EL (cell line): ENCODE measurements at places on chromosomes 7 and 10.

DNA sequence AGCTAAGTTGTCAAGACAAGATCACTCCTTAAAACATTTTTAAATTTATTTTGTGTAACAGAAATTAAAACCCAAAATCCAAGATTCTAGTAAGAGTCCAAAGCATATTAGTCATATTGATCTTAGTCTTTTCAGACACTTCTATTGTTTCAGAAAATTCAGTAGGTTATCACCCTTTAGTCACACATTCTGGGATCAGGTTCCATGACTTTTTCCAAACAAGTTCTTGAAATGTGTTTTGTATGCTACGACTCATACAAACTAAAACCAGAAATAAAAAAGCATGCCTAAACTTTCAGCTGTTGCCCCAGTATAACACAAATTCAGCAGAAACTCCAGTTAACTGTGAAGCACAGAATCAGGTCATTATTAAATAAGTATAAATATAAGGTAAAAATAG, 10.7 kb downstream of the SEMA3D start:
- DNase-seq, result peak; percentile 51

DNA sequence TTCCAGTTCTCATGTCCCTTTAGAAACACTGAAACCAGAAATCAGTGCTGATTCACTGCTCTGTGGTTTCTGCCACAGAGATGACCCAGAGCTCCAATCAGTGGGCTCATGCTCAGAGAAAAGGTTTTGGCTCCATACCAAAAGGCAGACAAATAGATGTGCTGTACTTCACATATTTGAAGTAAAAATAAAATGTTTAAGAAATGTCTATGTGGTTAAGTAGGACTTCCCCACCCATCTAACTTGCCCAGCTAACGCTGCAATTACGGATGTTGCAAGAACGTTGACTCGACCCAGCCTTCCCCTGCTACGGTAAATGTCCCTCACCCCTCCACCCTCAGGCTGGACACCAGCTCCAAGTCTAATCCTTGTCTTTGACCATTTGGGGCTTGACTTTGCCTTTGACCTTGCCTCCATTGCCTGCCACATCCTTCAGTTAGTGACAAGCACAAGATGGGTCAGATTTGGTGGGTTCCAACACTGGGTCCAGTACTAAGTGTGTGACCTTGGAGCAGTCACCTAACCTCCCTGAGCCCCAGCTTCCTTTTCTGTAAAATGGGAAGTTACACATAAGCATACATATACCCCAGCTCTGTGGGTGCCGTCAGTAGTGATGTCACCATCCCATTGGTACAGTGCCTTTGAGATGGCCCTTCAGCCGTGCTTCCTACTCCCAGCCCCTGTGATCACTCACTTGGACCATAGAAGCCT, 95.8 kb downstream of the CHST15 start:
- peak; percentile 96 for DNase-seq

- no peak for DNase-seq
Observed at GRCh38 chr7:138937484-138937883, 43.7 kb downstream of the KIAA1549 start.

- DNase-seq, result no peak
Observed at GRCh38 chr10:129961157-129961701, 2.8 kb downstream of the EBF3 start.

DNA sequence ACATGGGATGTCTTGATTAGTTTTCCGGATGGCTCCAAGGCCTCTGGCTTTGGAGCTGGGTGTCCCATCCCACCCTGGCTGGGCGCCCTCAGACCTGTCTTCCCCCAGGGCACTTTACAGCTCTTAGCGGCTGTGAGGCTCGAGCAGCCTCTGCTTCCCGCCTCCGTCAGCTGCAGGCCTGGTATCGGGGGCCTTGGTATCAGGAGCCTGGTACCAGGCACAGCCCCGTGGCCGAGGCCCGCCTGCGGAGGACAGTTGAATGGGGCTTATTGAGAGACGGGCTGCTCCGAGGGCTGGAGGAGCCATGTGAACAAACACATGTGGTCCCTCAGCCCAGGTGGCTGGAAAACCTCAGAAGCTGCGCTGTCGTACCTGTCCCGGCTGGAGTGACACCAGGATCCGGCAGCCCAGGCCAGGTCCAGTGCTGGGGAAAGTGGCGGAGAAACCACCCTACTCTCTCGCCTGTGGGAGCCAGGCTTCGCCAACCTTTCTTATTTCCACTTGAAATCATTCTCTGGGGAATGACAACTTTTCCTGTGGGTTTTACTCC, 23.9 kb upstream of the AP5Z1 start:
- DNase-seq, result no peak

DNA sequence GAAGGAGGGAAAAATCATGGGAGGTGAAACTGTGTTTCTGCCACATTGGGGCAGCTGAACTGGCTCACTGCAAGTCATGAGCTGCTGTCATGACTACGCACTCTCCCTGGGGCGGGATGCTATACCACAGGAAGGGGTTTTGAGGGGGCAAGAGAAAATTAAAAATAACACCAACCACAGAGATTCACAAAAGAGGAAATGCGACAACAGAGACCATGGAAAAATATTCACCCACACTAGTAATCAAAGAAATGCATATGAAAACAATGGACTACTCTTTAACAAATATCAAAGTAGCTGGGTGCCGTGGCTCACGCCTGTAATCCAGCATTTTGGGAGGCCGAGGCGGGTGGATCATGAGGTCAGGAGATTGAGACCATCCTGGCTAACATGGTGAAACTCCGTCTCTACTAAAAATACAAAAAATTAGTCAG, 65.2 kb upstream of the TM9SF3 start:
- DNase-seq, result no peak

DNA sequence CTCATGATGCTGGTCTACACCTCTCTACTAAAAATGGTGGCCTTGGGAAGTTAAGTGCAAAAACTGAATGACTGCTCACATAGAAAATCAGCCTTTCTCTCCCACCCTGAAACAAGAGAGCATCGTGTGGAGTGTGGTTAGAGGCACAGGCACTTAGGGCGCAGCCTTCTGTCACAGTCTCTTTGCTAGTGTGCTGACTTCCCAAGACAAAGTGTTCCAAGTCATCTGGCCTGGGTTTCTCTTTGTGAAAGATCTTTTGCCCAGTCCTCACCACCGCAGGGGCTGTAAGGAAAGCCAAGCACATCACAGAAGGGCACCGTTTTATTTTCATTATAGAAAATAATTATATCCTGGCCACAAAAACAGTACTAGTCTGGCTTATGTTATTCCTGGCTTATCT, 12.5 kb downstream of the STN1 start:
- no peak for DNase-seq

- no peak for DNase-seq
Observed at GRCh38 chr10:73368238-73368637, 9.6 kb upstream of the CFAP70 start.

GRCh38 chr10:122234416-122234815, 36.7 kb upstream of the BTBD16 start:
- no peak for DNase-seq

DNA sequence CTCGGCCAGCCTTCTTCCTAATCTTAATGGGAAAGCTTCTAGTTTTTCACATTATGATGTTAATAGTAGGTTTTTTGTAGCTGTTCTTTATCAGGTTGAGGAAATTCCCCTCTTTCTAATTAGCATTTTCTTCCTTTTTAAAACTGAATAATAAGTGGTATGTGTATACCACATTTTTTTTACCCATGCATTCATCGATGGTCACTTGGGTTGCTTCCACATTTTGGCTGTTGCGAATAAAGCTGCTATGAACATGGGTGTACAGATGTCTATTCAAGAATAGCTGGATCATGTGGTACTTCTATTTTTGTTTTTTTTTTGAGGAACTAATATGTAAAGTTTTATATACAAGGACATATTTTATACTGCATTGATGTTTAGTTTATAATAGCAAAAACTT, 44.3 kb downstream of the NRF1 start:
- no peak for DNase-seq

GRCh38 chr7:148834605-148835004, 49.5 kb downstream of the EZH2 start:
- no peak for DNase-seq

- no peak for DNase-seq
Observed at GRCh38 chr7:37916017-37916672, 472 bp downstream of the SFRP4 start.

- no peak for DNase-seq
Observed at GRCh38 chr7:48708635-48709034, 215.7 kb upstream of the CDC14C start.

DNA sequence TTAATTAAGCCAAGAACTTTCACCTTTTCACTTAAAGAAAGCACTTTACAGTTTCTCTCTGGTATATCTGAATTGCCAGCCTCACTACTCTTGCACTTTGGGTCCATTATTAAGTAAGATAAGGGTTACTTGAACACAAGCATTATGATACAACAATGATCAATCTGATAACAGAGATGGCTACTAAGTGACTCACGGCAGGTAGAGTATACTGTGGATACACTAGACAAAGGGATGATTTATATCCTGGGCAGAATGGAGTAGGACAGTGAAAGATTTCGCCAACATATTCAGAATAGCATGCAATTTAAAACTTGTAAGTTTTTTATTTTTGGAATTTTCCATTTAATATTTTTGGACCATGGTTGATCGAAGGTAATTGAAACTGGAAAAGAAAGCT, 34.3 kb upstream of the ITGB8 start:
- DNase-seq, result no peak

- no peak for DNase-seq
Observed at GRCh38 chr7:77561352-77561751, 24.3 kb downstream of the PTPN12 start.

- DNase-seq, result no peak
Observed at GRCh38 chr10:19570991-19571390, 245.2 kb upstream of the PLXDC2 start.

DNA sequence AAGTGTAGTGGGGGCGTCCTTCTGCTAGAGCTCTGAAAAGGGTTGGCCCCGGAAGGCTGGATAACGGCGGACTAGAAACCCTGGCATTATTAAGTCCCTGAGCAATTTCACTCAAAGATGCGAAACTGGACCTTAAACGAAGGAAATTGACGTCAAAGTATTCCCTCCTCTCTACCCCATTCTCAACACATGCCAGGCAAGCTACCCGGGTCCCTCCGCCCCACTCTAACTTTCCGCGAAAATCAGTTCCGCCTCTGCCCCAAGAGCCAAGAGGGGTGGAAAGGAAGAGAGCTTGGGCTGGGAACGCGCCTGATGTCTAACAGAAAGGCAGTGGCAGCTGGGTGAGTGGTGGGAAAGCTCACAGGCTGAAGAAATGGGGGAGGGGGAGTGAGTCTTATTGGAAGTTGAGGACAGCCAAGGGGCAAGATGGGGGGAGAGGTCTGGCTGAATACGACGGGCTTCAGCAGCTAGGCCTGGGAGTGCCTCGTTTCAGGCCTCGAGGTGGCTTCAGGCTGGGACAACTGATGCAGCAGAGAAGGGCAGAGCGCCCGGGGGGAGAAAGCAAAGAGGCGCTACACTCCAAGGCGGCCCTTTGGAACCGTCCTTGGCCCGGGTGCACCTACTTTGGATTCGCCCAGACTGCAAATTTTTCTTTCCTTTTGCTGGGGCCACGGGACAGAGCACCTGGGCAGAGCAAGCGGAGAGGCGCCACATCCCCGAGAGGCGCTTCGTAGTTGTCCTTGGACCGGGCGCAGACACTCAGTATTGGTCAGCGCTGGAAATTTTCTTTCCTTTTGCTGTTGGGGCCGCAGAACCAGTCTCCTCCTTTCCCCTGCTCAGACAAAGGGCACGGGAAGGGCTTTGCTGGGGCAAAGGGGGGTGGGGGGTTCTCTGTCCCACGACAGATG, 2.0 kb upstream of the FEZF1 start:
- no peak for DNase-seq

- DNase-seq, result no peak
Observed at GRCh38 chr10:110479710-110480109, 18.0 kb upstream of the DUSP5 start.

- DNase-seq, result peak; percentile 61
Observed at GRCh38 chr7:106535234-106535932, 125.6 kb downstream of the CCDC71L start.

GRCh38 chr7:35820858-35821257, 20.0 kb downstream of the SEPTIN7 start:
- no peak for DNase-seq

GRCh38 chr10:63667596-63668480, 146.6 kb downstream of the REEP3 start:
- no peak for DNase-seq

DNA sequence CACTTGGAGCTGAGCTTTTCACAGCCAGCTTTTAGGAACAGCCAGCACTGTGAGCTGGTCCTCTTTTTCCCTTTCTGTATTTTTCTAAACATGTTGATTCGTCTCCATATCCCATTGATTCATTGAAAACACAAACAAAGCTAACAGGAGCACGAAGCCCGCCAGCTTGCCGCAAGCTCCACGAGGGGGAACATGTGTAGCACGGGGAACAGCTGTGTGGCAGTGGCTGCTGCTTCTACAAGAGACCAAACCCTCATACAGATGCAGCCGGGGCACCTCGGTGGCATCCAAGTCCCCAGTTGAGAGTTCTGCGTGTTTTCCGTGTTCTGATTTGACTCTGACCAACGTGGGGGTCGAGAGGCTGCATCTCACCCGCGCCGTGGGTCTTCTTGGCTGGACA, 80.8 kb upstream of the SH2B2 start:
- DNase-seq, result no peak

DNA sequence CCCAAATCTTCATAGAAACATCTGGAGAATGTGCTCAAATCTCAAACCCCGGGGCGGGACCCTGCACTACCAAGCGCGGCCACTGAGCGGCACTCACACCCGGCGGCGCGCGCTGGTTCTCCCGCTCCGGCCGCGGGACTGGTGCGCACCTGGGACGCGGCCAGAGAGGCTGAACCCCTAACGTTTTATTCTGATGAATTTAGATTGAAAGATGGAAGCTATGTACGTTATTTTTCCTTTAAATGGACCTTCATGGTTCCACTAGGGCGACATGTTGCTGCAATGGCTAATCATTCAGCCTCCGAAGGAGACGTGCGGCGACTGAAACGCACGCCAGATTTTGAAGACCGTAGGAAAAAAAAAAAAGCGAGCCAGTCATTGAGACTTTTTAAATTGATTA, 107.0 kb upstream of the INSIG1 start:
- DNase-seq, result peak; percentile 34

GRCh38 chr10:73509695-73510094, 13.9 kb upstream of the PPP3CB start:
- DNase-seq, result no peak

DNA sequence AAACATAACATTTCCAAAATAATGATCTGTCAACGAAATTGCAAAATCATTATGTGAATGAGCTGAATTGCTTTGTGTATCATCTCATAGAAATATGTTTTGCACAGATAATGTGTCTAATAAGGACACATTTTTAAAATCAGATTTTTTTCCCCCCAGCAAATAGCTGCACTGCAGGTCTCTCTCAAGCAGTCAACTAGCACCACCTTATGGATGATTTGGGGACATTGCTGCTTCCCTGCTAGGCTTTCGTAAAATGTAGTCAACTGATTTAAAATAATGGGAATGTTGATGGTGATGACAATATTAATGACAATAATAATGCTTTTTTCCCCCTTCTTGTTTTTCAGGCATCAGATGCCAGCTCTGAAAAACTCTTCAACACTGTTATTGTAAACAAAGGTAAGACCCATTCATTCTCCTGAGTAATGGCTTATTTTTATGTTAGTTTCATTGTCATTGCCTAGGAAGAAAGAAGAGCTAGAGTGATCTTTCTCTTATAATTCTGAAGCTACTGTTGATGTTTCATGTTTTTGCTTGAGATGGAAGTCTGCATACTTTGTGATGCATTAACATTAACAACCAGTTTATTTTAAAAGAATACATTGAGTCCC, 433.6 kb upstream of the GALNT17 start:
- peak; percentile 54 for DNase-seq
